ENCODE measurements at places on chromosomes 5 and 9. TPM values are rescaled to one million over a fixed set of nuclear protein-coding genes. Genes with fewer than 3 reads are reported as not detected.

The PCSK1 gene
- total RNA-seq, result 0.18 TPM

DNA sequence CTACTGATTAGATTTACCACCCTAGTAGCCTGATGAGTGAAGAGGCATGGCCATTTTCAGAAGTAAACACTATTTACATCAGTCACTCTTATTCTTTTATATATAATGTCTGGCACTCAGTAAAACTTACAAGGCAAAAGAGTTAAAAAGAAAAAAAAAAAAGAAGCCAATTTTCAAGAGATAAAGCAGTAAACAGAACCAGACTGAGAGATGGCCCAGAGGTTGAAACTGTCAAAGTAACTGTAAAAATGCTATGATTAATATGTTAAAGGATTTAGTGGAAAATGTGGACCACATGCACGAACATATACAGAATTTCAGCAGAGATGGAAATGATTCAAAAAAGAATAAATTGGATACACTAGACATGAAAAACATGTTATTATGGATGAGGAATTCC lies 6.4 kb upstream of the GPR150 start:
- DNase-seq, result no peak

The PPP3R2 gene
- not detected for total RNA-seq

GRCh38 chr5:68271124-68271523 lies 55.6 kb downstream of the PIK3R1 start:
- DNase-seq, result no peak

GRCh38 chr9:16013826-16014225 lies 461.0 kb downstream of the CCDC171 start:
- DNase-seq, result no peak

GRCh38 chr9:113954591-113954990 lies 78.5 kb downstream of the ZNF618 start:
- DNase-seq, result no peak

- peak; percentile 74 for DNase-seq
Measured at GRCh38 chr5:137075163-137075970, 423.8 kb downstream of the SPOCK1 start.

- DNase-seq, result no peak
Measured at GRCh38 chr9:86978413-86978812, 31.1 kb upstream of the GAS1 start.

- no peak for DNase-seq
Measured at GRCh38 chr5:134614450-134615085, 18.1 kb downstream of the SAR1B start.

The MED7 gene
- 11.2 TPM for total RNA-seq

GRCh38 chr5:150490754-150491153 lies 17.2 kb upstream of the NDST1 start:
- DNase-seq, result no peak

The IL4 gene
- not detected for total RNA-seq

GRCh38 chr9:89732295-89732938 lies 127.6 kb downstream of the GADD45G start:
- no peak for DNase-seq

- no peak for DNase-seq
Measured at GRCh38 chr9:8907868-8908267, 1108.3 kb upstream of the DMAC1 start.

The NPDC1 gene
- total RNA-seq, result 124 TPM

The JAKMIP2 gene
- total RNA-seq, result 8.3 TPM

- DNase-seq, result no peak
Measured at GRCh38 chr9:68932458-68932857, 81.5 kb downstream of the PRKACG start.

GRCh38 chr5:6360323-6361072 lies 17.8 kb downstream of the MED10 start:
- no peak for DNase-seq

The IL11RA gene
- total RNA-seq, result 25.7 TPM

GRCh38 chr9:129696944-129697655 lies 31.7 kb downstream of the PRRX2 start:
- DNase-seq, result no peak

GRCh38 chr5:179054036-179054785 lies 6.0 kb upstream of the ZNF354C start:
- no peak for DNase-seq

DNA sequence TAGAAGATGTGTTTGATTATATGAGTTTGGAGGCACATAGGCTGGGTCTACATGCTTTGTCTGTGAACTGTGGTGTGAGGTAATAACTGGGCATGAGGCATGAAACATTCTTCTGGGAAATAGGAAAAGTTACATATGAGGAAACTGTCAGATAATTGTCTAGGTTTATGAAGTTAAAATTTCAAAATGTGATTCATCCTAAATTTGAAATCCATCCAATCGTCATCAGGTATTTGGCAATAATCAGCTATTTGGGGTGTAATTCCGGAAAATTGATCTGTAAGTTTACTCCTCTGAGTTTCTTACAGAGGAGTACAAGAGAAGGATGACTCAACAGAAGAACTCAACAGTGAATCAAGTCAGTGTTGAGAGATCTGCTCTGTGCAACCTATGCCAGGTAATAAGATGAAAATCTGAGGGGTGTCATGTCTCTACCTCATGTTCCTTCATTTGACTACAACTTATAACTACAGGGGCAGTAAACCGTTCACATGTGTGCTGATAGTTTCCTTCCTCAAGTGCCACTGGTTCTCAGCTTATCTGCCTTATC lies 1171.6 kb upstream of the CDH18 start:
- no peak for DNase-seq

The SLC1A1 gene
- 31.4 TPM for total RNA-seq

DNA sequence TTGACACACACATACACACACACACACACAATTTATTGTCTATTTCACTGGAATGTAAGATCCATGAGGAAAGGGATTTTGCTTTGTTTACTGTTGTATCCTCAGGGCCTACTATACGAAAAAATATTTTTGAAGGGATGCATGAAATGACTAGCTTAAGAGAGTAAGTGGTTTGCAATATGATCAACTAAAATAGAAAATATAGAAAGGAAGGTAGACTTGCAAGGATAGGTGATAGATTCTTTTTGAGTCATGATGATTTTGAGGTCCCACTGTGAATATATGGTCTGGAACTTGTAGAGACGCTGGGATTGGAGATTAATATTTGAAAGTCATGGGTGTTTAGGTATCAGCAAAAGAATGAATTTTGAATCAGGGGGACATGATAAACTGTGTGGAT lies 28.9 kb upstream of the OTULIN start:
- no peak for DNase-seq

The NR2F1 gene
- 42.6 TPM for total RNA-seq

- peak; percentile 47 for DNase-seq
Measured at GRCh38 chr5:59766427-59767210, 126.9 kb downstream of the PDE4D start.

The TMC1 gene
- total RNA-seq, result not detected

The FGD3 gene
- total RNA-seq, result 23.9 TPM

The ANKRD20A1 gene
- 1.7 TPM for total RNA-seq

- DNase-seq, result no peak
Measured at GRCh38 chr5:39253196-39253595, 33.8 kb upstream of the FYB1 start.

DNA sequence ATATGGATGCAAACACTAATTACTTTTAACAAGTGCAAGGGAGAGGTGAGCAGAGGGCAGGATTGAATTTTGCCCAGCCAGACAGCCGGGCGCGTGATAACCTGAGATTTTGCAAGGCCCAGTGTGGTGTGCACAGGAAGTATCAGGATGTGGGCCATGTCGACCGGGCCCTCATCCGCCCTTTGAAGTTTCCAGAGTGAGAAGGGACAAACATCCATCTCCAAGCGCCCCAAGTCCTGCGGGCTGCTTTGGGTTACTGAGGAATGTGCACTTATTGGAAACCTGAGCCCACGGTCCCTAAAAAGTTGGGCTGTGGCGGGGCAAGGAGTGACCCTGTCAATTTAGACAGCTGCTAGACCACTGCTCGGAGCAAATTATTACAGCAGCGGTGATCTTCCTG lies 272.2 kb upstream of the IRX2 start:
- no peak for DNase-seq

DNA sequence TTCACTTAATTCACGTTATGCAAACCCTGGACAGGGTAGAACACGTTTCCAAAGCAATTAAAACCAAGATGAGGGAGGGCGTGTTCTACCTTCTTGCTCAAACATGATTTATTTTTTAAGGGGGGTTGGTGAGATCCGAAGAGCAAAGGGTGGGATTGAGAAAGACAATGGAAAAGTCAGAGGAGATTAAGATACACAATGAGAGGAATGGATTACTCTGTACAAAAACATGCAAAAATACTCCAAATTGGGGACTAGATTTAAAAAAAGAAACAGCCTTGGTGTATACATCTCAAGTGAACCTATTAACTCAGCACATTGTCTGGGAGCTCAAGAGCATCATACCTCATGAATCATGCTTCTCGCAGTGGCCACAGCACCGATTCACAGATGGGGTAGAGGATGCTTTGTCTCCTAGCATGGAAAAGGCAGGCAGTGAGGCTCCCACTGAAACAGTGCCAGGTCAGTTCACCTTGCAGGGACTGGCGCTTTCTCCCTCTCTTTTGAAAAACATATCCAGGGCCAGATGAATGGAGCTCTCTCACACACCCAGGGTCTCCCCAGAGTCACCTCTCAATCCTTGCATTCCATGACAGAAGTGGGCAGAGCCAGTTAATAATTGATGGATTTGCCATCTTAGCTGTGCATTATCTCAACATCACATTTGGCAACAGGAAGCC lies 459.7 kb downstream of the BNC2 start:
- no peak for DNase-seq

GRCh38 chr9:87528969-87529368 lies 31.3 kb downstream of the DAPK1 start:
- DNase-seq, result no peak

DNA sequence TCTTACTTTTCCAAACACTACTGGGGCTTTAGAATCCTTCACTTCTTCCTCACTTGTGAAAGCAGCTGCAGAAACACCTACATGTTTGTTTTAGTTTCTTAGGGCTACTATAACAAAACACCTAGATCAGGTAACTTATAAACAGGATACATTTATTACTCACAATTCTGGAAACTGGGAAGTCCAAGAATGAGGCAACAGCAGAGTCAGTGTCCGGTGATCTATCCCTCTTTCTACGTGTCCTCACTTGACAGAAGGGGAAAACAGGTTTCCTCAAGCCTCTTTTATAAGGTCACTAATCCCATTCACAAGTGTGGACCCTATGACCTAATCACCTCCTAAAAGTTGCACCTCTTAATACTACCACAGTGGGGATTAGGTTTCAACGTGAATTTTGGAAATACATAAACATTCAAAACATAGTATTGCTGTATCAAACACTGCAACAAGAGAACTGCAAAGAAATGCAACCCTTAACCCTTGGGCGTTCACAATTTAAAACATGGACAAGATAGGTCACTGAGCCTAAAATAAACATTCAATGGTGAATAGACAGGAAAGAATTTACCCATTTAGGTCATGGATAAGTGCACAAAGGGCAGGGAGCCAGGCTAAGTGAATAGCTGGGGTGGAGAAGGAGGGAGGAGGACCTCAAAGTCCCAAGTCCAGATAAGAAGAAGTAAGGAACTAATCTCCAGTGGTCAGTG lies 104.3 kb downstream of the PIK3R1 start:
- no peak for DNase-seq

The TRIM36 gene
- total RNA-seq, result 5.5 TPM

DNA sequence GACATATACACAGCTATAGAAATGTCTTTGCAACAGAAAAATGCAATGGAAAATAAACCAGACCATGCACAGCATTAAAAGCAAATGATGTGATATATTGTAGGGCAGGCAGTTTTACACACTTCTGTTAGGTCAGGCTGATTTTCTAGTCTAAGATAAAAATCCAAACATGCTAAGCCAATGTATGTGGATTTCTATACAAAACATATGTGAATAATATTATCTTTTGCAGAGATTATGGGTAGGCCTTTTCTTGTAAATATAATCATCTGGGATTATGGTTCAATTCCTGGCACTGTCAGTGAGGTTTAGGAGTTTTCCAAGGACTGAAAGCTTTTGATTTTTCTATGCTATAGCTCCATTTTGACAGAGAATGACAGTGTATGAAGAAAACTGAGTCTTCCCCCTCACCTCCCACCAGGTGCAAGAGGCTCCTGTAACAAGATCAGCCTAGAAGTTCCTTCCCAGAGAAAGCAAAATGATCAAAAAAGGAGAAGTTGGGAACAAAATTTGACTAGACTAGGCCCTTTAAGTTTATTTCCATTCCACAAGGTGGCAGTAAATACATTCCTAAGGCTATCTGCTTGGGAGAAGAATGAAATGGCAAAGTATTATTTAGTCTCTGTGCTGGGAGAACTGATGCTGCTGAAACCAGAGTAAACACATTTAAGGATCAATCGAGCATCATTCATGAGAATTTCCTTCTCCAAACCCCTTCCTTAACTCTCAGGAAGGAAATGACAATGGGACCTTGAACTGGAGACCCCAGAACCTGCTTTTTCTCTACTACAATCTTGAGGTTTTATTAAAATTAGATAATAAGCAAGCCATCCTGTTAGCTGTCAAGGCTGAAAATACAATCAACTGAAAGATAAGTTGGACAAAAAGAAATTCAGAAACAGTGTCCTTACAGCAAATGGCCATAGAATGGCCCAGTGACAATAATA lies 133.0 kb upstream of the TUT7 start:
- DNase-seq, result no peak

- DNase-seq, result no peak
Measured at GRCh38 chr5:147935032-147935431, 28.7 kb upstream of the C5orf46 start.

DNA sequence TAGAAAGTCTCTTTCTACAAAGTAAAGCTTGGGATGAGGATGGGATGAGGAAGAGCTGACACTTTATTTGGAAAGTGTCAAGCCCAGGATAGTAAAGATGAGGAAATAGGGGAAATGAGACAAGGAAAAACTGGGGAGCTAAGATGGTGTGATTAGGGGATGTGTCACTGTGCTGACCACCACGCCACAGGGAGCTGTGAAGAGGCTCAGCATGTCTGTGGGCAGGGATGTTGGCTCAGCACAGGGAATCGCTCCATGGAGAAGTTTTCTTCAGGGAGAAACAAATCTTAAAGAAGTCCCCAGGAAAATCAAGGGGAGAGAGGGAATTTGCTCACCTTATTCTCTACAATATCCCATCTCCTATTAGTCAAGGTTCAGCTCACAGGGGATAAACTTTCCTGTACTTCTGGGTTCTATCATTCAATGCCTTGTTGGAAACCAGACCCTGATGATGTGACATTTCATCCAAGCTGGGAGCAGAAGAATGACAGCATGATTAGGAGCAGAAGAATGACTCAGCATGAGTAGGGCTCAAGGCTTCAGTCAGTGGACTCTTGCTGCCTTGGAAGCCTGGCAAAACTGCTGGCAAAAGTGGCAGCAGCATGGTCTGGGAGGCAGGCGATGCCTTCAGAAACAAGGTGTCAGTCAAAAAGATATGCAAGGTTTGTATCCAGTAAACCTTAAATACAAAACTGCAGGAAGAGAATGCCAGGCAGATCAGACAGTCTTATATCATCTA lies 4.9 kb downstream of the HSPB3 start:
- DNase-seq, result no peak

GRCh38 chr9:91111876-91112275 lies 249.8 kb downstream of the AUH start:
- no peak for DNase-seq

All from lower lobe of right lung (tissue), 2 donors.